ENCODE measurements at places on chromosomes 2 and 18.
A peak's percentile ranks its signal among the peaks of the same experiment; 100 is the strongest.

GRCh38 chr18:42187611-42188380 is 232.8 kb downstream of the PIK3C3 start:
- no peak for DNase-seq

- no peak for DNase-seq
Measured at GRCh38 chr2:177265824-177266817, 1.6 kb upstream of the NFE2L2 start.

- DNase-seq: no peak
Measured at GRCh38 chr2:198106621-198107385, 302.4 kb downstream of the PLCL1 start.

DNA sequence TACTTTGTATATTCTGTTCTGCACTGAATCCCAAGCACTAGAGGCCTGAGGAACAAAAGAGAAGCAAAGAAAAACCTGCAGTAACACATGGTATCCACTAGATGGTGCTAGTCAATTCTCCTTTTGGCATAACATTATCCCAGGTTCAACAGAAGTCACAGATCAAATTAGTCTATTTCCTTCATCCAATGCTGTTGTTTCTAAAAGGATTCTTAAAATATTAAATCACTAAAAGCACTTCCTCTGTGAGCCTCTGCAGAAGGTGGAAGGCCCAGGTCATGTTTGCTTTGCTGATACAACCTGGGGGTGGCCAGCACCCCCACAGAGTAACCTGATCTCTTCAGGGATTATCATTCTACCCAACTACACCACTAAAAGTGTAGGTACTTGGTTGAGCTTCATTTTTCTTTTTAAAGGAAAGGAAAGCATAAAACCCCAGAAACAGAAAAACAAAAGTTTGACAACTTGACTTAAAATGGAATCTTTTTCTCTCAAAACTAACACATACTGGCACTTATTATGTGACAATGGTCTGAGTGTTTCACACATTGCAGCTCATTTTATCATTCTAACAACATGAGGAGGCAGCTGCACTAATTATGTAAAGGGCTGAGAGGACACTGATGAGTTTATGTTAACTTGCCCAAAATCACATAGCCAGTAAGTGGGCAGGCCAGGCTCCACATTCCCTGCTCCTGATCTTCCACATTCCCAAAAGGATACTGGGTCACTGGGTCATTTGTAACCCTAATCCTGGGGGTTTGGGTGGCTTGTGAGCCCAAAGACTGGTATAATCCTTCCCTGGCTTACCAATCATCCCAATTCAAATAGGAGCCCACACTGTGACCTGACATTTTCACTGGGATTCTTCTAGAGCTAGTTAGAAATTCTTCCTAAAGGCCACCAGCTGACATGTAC is 66.8 kb upstream of the DNER start:
- peak; percentile 35 for DNase-seq

GRCh38 chr2:217941886-217942728 is 60.7 kb downstream of the TNS1 start:
- DNase-seq: no peak

DNA sequence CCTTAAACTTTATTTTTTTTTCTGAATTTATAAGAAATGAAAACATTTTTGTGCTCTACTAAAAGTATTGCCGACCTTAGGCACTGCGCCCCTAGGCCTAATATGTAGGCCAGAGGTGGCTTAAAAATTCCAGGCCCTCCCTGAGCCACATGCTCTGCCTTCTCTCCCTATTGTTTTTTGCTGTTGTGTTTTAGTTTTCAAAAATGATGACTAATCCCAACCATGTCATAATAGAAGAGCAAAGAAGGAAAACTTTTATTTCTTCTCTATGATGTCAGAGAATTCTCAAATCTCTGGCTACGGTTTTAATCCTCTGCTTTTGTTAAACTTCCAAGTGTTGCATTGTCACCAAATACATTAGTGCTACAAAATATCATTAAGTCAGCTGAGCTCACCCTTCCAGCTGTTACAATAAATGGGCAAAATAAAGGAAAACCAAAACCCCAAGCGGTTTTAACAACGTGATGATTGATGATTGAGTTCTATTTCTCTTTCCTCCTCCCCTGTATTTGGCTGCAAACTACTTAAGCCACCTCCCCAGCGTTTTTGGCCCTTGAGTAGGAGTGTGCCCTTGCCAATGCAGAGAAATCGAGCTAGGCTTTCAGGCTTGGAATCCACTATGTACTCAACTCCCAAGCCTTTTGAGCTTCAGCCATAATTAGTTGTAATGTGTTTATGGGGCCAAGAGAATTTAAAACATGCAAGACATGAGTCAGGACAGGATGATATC is 163.5 kb upstream of the POU3F3 start:
- DNase-seq: peak; percentile 36

DNA sequence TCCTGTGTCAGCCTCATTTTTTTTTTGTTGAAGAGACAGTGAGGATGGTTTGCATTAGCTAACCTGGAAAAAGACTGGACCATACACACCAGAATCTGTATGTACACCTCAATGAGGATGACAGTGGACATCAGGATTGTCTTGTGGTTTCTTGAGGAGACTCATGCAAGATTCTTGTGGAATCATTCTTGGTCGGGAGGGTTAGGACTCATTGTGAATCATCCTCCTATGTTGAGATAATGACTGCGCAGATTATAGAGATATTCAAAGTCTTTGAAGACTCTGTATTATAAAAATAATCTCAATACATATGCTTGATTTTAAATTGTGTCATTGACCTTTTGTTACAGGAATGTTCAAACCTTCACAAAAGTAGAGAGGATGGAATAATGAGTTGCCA is 49.1 kb upstream of the DOCK10 start:
- DNase-seq: peak; percentile 40

- DNase-seq: no peak
Measured at GRCh38 chr2:28366496-28367282, 26.0 kb upstream of the FOSL2 start.

- no peak for DNase-seq
Measured at GRCh38 chr18:48393170-48393569, 16.0 kb downstream of the ZBTB7C start.

- no peak for DNase-seq
Measured at GRCh38 chr2:183532514-183532913, 408.3 kb downstream of the NUP35 start.

DNA sequence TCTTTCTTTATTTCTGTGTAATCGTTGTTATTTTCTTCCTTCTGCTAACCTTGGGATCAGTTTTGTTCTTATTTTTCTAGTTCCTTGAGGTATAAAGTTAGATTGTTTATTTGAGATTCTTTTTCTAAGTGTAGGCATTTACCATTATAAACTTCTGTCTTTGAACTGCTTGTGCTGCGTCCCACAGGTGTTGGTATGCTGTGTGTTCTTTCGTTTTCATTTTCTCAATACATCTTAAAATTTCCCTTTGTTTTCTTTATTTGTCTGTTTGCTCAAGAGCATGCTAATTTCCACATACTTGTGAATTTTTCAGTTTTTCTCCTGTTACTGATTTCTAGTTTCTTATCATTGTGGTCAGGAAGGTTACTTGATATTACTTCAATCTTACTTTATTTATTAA is 873.8 kb upstream of the GCFC2 start:
- DNase-seq: no peak

DNA sequence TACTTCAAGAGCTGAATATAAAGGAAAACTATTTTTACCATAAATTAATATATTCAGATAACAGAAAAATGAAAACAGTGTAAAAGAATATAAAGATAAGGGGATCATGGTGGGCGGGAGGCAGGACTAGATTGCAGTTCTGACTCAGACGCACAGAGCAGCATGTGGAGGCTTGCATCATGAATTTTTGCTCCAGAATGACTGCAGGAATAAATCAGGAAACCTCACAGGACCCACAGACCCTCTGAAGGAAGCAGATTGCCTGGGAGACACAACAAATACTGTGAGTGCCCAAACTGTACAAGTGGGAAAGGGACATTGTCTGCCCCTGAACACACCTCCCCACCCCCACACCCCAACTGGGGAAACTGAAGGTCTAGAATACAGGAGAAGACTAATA is 19.2 kb upstream of the SIGLEC15 start:
- DNase-seq: no peak

- DNase-seq: no peak
Measured at GRCh38 chr2:219520079-219520478, 5.8 kb downstream of the ASIC4 start.

DNA sequence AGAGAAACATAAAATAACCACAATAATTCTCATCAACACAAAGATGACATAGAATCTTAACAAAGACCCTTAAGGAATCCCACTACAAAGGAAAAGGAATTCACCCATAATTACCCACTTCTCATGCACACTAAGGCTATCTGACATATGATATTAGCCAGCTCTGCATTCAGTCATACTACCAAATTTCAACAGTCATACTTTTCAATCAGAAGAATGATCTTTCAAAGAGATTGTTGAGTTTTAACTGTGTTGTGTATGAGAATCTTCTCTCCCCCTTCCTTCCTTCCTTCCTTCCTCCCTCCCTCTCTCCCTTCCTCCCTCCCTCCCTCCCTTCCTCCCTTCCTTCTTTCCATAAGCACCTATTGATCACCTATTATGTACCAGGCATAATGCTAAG is 17.0 kb downstream of the FZD7 start:
- no peak for DNase-seq

GRCh38 chr2:32851777-32852439 is 94.8 kb upstream of the LTBP1 start:
- DNase-seq: no peak

- no peak for DNase-seq
Measured at GRCh38 chr2:237892478-237892877, 33.1 kb downstream of the RAMP1 start.

All from fibroblast of the conjunctiva (primary cell).